ENCODE measurements at places on chromosomes 3 and 15.

DNA sequence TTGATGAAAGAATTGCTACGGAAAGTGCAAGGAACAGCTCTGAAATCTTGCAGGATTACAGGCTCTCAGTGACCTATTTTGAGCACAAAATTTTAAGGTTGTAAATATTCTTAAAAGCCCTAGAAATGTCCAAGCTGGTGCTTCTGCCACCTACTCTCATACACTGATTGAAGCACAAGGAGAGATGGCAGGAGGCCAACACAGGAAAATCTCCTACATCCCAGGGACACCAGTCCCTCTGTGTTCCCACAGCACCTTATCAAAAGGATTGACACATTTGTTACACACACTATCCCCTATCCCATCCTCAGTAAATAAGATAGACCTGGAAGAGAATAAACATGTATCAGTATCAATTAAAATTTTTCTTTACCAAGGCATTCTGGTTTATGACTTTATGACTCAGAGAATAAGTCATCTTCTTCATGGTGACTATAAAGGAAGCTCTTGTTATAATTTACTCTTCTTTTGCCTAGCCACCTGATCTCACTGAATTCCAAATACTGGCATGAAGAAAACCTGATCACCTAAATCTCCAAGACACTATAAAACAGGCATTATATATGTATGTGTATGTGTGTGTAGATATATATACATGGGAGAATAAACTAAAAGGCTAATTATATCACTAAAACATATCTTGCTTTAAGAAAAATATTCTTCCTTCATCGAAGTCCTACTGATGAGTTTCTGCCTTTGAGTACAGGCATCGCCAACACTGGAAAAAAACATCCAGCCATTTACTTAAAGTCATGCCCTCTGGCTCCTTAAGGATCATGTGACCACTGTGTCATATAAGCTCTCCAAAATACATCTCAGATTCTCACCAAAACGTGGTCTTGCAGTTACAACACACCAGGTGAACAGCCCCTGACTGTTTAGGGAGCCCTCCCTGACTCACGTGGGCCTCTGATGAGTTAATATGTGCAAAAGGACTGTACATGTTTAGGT, 208.1 kb upstream of the NR2F2 start:
- DNase-seq: peak; percentile 25

- DNase-seq: no peak
Measured at GRCh38 chr3:180382638-180383180, 219.3 kb upstream of the TTC14 start.

DNA sequence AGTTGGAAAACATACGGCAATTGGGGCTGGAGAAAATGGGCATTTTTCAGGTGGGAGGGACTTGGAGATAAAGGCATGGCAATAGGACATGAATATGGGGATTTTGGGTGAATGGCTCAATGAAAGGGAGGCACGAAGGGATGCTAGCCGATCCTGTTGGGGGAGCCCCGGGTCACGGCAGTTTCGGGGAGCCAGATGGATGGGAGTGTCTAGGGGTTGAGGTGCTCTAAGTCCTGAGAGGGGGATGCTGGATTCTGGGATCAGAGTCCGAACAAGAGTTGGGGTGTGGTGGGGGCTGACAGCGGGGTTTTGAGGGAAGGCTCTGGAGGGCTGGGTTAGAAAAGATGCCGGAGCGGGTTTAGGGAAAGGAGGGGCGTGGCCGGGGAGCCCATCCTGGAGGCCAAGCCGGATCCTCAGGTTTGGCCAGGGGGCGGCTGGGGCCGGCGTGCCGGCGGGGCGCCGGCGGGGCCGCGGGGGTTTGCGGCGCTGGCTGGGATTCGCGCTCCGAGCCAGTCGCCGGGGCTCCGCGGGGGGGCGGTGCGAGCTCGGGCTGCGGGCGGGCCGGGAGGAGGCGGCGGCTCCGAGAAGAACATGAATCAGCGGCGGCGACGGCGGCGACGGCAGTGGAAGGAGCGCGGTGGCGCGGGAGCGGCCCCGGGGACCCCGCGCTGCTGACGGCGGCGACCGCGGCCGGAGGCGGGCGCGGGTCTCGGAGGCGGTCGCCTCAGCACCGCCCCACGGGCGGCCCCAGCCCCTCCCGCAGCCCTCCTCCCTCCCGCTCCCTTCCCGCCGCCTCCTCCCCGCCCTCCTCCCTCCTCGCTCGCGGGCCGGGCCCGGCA, at the start of gene TYRO3:
Gene TYRO3 (plus strand): TSS at position 813 of the 839 bp plus-strand sequence. CDS start 46 bp downstream, outside the sequence.
- DNase-seq: peak; percentile 59

DNA sequence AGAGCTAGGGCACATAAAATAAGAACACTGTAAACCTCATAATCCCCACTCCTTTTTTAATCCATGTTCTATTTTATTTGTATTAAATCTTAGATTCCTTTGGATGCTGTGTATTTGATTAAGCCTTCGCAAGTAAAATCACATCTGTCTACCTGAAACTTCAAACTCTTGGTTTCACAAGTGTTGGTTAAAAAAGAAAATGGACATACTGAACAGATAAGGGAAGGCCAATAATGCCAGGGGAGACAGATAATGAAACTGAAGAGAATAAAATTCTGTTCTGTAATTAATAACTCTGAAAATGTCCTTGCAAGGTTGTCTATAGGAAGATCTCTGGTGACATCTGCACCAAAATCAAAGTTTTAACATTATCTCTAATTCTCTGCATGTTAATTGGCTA, 114.2 kb downstream of the ULK4 start:
- no peak for DNase-seq

GRCh38 chr15:37032091-37032775, 68.1 kb downstream of the MEIS2 start:
- no peak for DNase-seq

DNA sequence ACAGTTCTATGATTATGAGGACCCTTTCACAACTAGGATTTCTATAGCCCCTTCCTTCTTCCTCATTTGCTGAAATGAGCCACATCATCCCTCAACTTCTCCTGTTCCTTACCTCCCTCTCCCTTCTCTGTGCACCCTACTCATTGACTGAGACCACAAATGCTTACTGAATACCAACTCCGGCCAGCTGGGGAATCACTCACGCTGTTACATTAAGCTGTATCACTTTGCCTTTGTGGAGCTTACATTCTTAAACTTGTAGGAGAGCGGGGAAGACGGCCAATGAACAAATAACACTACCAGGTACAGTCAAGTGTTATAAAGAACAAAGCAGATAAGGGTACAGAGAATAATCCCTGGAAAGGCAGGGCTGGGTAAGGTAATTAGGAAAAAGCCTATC, 5.7 kb downstream of the SUCLG2 start:
- peak; percentile 89 for DNase-seq

DNA sequence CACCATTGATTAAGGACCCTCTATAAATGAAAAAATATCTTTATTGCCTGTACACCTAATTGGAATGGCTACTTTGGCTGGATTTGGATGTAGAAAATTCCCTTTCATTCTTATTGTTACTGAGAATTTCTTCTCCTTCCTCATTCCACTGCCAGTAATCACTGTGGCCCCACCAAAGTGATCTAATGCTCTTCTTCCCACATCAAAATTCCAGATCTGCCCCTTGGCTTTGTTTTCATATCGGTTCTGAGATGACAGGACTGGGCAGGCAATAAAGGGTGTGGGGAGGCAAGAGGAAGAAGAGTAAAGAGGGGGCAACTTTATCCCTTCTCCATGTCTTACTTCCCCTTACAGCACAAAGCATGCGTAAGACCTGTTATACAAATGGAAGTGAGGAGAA, 2.1 kb downstream of the ANKUB1 start:
- peak; percentile 35 for DNase-seq

DNA sequence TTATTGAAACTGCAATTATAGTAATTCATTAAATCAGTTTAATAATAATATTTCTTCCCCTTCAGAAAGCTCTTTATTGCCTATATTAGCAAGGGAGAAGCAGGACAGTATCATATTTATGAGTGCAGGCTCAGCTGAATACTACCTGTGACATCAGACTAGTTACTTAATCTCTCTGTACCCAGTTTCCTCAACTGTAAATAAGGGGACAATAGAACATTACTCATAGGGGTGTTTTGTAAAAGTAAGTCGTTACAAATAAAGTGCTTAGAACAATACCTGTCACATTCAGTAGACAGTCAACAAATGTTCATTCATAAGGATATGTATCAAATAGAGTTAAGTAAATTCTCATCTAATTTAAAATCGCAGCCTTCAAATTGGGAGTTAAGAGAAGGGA, 12.1 kb upstream of the VPS39 start:
- no peak for DNase-seq

DNA sequence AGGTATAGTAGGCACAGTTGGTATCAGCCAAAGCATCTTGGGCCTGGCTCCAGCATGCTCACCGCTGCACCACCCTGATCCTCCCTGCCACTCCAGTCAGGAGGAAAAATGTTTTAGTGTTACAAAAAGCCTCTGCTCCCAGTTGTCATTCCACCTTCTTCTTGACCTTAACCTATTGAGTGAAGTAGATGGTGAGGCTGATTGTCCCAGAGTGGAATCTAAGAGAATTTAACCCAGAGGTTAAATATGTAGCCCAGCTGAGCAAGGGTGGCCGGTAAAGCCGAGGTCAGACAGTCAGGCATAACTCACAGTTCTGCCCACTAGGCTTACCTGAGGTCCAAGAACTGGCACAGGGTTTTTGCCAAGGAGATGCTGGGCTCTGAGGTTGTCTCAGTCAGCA, 30.7 kb upstream of the TNIK start:
- DNase-seq: no peak

- no peak for DNase-seq
Measured at GRCh38 chr3:193271101-193271840, 30.2 kb downstream of the PLAAT1 start.

DNA sequence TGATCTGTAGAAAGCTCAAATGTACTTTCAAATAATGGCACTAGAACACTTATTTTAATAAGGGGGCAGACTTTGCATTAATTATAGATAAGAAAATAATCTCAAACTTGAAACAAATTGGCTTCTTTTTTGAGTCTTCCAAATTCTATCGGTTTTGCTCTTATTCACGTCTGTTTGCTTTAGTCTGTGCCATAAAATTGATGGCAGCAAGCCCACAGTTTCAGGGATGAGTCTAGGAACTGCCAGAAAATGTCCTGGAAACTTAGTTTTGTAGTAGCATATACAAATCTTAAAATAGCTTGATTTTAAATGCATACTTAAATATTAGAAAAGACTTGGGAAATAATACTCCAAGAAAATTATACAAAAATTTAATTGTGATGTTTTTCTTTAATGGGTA, 39.7 kb downstream of the BCHE start:
- DNase-seq: no peak

- peak; percentile 99 for DNase-seq
Measured at GRCh38 chr15:43440721-43441281, 52.2 kb downstream of the TP53BP1 start.

- DNase-seq: peak; percentile 24
Measured at GRCh38 chr3:40258555-40258954, 51.0 kb upstream of the EIF1B start.

- DNase-seq: no peak
Measured at GRCh38 chr3:72606005-72606800, 242.0 kb downstream of the SHQ1 start.

- no peak for DNase-seq
Measured at GRCh38 chr3:59249698-59250361, 200.0 kb upstream of the CFAP20DC start.

DNA sequence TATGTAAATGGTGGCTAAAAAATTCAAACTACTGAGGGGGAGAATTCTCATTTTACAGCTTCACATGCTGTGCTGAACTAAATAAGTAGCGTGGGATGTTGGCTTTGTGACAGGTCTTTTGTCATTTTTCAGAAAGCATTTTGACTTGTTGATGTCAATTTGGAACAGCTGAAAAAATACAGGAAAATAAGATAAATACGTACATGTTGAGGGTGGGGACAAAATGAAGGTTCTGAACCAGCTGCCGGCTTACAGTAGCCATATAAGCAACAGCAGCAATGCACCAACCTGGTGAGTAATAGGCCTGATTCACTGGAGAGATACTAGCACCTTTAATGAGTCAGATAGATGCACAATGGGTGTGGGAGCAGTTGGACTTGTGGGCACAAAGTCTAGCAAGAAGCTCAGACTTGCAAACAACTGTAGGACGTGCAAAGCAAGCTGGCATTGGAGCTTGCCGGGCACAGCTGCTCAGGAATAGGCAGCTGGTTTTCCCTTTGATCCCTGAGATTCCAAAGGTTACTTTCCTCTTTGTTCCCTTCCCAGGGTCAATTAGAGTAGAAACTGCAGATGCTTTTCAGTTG, 12.9 kb downstream of the B3GNT5 start:
- DNase-seq: peak; percentile 95

DNA sequence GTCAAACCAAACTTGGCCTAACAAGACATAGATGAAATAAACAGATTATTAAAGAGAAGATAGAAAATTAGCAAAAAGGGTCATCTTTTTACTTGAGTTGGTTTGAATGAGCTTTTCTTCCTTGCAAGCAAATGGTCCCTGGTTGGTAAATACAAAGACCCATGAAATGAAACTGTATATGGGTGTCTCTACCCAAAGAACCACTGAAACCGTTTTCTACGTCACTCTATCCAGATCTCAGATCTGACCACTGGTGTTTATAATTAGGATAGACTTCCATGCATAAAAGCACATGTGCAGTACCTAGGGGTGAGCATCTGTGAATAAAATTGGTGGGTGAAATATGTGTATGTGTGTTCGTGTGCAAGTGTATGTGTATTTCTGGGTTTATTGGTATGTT, 73.2 kb downstream of the CLDN11 start:
- no peak for DNase-seq

- DNase-seq: no peak
Measured at GRCh38 chr3:194805546-194805945, 119.9 kb downstream of the FAM43A start.

DNA sequence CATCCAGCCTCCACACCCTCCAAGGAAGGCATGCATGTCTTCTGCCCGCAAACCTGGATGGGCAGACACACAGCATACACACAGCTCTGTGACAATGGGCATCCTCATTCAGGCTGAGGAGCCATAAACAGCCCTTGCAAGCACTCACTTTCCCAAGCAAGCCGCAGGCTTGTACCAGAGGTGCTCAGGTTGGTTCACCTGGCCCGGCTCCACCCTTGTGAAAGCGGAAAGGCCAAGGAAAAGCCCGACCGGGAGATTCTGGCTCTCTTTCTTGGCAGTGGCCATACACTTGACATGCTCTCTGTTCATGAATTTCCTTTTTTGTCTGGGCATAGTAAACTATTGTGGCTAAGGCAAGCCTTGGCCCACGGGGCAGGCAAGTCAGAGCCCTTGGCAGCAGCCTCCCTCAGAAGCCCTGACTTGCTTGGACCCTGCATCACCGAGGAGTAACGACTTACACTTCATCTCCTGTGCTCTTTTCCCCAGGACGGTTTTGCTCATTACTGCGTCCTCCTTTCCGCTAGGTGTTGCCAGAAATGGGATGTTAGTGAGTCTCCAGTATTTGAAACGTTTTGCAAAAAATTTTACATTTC, 74.6 kb upstream of the BNC1 start:
- no peak for DNase-seq

- DNase-seq: no peak
Measured at GRCh38 chr3:9125278-9125951, 124.0 kb downstream of the SRGAP3 start.
